ENCODE measurements at places on chromosomes 5 and 9.

GRCh38 chr5:117590944-117591343 lies 1016.3 kb upstream of the SEMA6A start:
- no peak overlapping the region for H3K4me3 ChIP-seq
- H3K27me3 ChIP-seq: no peaks in the 10 kb centered on the region
- no peaks in the 10 kb centered on the region for H3K36me3 ChIP-seq
- no peak overlapping the region for H3K27ac ChIP-seq

GRCh38 chr9:88220652-88221051 lies 82.4 kb upstream of the SPATA31C2 start:
- no peaks in the 10 kb centered on the region for H3K4me1 ChIP-seq
- no peak overlapping the region for H3K27ac ChIP-seq
- no peaks in the 10 kb centered on the region for H3K27me3 ChIP-seq
- H3K4me3 ChIP-seq: no peak overlapping the region

GRCh38 chr5:169581580-169582227 lies 1.9 kb upstream of the SPDL1 start:
- peaks cover 2% of the 10 kb centered on the region for H3K4me1 ChIP-seq
- no peak for DNase-seq
- H3K36me3 ChIP-seq: no peaks in the 10 kb centered on the region
- H3K4me3 ChIP-seq: no peak overlapping the region
- no peaks in the 10 kb centered on the region for H3K27me3 ChIP-seq
- no peak overlapping the region for H3K27ac ChIP-seq

GRCh38 chr5:33400675-33401074 lies 40.1 kb upstream of the TARS1 start:
- no peaks in the 10 kb centered on the region for H3K27me3 ChIP-seq
- no peak for DNase-seq
- no peaks in the 10 kb centered on the region for H3K36me3 ChIP-seq
- no peaks in the 10 kb centered on the region for H3K4me1 ChIP-seq
- H3K4me3 ChIP-seq: no peak overlapping the region

All from pancreas (tissue), 10 donors.